H9 (cell line): ENCODE measurements at places on chromosomes 2 and 18.
A peak's percentile ranks its signal among the peaks of the same experiment; 100 is the strongest.

- DNase-seq: no peak
Observed at GRCh38 chr2:234670806-234671205, 173.9 kb upstream of the ARL4C start.

GRCh38 chr2:219285894-219286425, 6.8 kb downstream of the DNAJB2 start:
- peak; percentile 88 for DNase-seq

GRCh38 chr2:8578335-8579244, 103.3 kb upstream of the ID2 start:
- DNase-seq: peak; percentile 22

GRCh38 chr2:15805772-15806171, 134.6 kb upstream of the MYCN start:
- DNase-seq: no peak

DNA sequence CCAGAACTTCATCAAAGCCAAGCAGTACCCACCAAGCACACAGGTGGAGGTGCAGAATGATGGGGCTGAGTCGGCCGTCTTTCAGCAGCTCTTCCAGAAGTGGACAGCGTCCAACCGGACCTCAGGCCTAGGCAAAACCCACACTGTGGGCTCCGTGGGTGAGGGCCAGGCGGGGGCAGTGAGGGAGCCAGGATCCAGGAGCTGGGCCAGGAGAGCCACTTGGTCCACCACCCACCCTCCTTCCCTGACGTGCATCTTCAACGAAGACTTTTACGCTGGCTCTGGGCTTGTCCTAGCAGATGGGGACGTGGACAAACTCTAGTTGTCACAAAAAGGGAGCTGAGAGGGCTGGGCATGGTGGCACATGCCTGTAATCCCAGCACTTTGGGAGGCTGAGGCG, 11.8 kb downstream of the VIL1 start:
- no peak for DNase-seq

GRCh38 chr18:58341916-58342315, 287.0 kb downstream of the ALPK2 start:
- no peak for DNase-seq

GRCh38 chr2:232120911-232121310, 159.4 kb downstream of the DIS3L2 start:
- DNase-seq: no peak

DNA sequence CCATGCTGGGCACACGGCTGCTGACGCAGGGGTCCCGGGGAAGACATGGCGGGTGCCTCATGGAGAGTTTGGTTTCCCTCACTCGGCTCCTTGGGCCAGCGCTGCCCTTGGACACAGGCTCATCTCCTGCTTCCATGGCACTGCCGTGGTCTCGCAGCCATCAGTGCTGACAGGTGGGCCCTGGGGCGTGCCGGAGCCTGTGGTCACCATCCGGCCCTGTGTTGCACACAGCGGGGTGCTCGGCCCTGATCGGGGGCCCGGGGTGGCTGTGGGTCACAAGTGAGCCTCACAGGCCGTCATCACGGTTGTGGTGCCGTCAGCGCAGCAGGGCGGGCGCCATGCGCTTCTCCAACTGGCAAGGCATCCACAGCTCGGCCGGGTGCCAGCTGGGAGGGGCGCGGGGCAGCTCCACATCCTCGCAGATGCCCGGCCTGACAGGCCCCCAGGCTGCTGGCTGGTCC, 582 bp downstream of the RTP5 start:
- DNase-seq: no peak

- DNase-seq: no peak
Observed at GRCh38 chr2:50535971-50536759, 495.8 kb downstream of the NRXN1 start.

GRCh38 chr2:240232961-240233884, 92.8 kb upstream of the OTOS start:
- peak; percentile 95 for DNase-seq

GRCh38 chr2:128501700-128502099, 183.0 kb upstream of the HS6ST1 start:
- DNase-seq: peak; percentile 19

- no peak for DNase-seq
Observed at GRCh38 chr2:119523383-119523951, 816 bp downstream of the SCTR start.

- no peak for DNase-seq
Observed at GRCh38 chr2:68839260-68839833, 31.9 kb downstream of the BMP10 start.

- no peak for DNase-seq
Observed at GRCh38 chr18:40546875-40547274, 1408.2 kb upstream of the PIK3C3 start.

DNA sequence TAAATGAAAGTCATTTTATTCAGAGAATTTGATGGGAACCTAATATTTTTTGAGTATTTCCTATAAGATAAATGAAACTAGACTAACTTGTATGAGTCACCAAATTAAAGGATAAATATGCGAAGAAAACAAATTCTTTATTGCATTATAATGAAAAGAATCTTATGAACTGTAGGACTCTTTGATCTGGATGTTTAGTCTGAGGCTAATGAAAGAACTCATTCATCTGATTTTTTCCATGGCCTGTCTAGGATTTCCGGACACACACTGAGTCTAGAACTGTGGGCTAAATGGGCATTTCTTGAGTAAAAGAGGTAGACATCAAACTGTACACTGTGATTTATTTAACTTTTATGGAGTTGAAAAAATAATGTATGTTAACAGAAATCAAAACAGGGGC, 43.0 kb downstream of the ZNF519 start:
- DNase-seq: no peak

GRCh38 chr2:175889701-175890302, 112.3 kb downstream of the LNPK start:
- no peak for DNase-seq

DNA sequence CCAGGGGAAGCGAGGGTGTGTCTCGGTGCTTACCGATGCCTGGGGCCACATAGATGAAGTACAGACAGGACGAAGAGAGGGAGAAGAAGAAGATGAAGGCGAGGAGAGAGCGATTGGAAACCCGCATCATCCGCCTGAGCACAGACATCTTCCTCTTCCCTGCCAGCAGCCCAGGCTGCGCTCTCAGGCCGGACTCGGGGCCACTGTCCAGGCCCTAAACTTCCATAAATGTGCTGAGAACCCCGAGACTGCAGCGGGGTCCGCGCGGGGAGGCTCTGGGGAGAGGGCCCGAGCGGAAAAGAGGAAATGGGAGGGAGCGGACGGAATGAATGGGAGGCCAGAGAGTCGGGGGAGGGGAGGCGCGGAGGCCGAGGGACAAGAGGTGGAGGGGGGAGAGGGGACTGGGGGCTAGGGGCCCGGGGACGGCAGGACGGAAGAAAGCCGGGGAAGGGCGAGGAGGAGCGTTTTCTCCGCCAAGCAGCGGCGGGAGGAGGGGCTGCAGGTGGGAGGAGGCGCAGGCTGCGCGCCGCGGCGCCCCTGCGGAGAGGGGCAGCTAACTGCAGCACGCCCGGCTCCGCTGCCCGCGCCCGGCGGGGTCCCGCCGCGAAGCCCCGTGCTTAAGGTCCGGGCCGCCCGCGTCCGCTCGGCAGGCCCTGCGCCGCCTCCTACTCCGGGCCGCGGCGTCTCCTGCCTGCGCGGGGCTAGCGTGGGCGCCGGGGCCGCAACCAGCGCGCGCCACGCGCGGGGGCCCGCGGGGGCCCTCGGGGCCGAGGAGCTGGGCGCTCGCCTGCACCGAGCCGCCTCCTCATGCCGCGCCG, at the start of gene B4GALT6:
Gene B4GALT6 (minus strand): TSS at position 303 of the 818 bp plus-strand sequence. CDS start 155 bp downstream, at position 148.
- peak; percentile 73 for DNase-seq

GRCh38 chr18:10526561-10526949, 728 bp downstream of the NAPG start:
- DNase-seq: no peak

DNA sequence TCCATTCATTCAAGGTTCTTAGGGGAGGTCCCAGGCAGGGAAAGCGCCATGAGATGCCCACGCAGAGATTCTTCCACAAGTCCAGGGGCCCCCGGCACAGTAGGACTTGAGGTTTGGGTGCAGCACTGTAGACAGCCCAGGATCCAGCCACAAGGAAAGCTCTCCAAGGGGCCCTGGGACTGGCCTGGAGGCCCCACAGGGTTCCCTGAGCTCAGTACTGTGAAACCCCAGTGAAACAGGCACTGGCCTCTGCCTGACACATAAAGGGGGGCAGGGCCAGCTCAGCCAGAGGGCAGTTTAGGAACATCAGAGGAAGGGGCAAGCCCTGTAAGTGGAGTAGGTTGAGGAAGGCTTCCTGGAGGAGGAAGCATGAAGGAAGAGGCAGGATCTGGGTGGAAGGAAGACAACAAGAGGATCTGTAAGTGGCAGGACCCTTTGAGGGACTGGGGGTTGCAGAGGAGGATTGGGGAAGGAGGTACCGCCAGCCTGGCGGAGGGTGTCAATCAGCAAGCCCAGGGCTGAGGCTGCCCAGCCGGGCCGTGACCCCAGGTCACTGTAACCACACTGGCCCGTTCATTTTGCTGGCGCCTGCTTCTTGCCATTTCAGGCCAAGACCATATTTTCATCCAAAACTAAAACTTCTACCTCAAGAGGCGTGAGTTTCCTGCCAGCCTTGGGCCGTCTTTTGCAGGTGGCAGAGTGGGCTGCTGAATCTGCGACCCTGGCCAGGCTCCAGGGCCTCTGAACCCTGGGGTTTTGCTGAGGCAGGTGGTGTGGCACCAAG, 175.2 kb downstream of the SMAD7 start:
- no peak for DNase-seq

GRCh38 chr18:41829647-41830516, 125.2 kb upstream of the PIK3C3 start:
- no peak for DNase-seq

DNA sequence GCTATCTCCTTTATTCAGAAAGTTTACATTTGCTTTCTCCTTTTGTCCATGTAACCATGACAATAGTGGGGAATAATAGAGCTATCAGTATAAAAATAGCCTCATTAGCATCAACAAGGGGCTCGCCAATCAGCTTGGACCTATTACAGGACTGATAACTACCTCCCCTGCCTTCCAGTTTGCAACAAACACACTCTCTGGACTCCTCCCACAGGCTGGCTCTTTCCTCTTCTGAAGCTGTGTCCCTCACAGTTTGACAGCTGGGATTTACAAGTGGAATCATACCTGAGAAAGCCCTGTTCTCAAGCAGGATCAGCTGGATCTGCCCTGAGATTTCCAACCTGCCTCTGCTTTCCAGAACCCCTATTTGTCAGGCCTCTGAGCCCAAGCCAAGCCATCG, 162.5 kb downstream of the GRB14 start:
- peak; percentile 74 for DNase-seq

DNA sequence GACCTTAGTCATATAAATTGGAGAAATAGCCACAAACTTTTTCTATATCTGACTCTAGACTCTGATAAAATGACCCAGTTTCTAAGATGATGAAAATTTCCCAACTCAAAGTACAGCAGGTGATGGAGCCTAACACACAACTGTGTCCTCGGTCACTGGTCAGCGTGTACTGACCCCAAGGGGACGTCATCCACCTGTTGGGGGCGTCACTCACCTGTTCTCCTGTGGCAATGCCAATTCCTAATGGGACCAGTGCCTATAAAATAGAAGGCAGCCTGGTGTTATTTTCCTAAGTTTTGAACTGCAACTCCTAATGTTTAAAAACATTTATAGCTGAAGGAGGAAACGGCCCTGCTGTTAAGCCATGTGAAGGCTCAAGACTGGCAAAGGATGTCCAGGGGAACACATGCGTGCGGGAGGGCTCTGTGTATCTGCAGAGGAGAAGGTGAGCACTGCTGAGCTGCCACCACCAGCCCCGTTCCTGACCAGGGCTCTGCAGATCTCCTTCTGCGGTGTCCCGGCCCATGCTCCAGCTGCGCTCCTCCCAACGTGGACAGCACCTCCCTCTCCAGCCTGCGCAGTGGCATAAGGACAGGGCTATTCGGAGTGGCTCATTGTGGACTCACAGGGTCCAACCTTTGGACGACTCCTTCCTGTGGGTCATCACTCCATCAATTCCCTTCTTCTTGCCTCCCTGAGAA, 21.2 kb downstream of the TYMS start:
- no peak for DNase-seq

GRCh38 chr18:31162419-31162793, 250 bp downstream of the DSC1 start:
- DNase-seq: no peak

GRCh38 chr2:229130522-229130921, 140.6 kb downstream of the PID1 start:
- no peak for DNase-seq
